ENCODE measurements at places on chromosomes 3 and 15.

DNA sequence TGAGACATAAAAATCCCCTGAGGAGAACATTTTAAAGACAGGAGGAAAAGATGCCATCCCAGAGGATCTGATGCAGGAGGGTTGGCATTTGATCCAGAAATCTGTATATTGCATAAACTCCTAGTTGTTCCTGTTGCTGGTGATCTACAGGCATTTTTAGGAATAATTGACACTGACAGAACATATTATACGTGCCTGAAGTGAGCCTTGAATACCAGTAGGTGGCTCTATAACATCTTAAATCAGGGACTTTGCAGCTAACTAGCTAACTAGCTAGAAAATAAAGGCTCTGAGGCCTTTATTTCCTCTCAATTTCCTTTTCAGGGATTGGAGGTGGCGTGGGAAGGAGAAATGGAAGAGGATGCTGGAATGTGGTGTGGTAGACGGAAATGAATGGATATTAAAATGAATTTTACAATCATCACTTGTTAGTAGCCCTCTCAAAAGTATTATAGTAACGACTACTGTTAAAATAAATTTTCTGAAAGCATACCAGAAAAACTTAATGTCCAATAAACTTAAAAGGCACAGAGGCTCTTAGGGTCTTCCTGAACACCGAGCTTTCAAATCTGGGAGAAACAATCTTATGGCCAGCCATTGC lies 73.8 kb upstream of the ZBED2 start:
- DNase-seq = no peak

- DNase-seq = no peak
Observed at GRCh38 chr3:34727700-34728099, 911.6 kb upstream of the ARPP21 start.

- no peak for DNase-seq
Observed at GRCh38 chr15:81419332-81419943, 45.4 kb upstream of the TMC3 start.

DNA sequence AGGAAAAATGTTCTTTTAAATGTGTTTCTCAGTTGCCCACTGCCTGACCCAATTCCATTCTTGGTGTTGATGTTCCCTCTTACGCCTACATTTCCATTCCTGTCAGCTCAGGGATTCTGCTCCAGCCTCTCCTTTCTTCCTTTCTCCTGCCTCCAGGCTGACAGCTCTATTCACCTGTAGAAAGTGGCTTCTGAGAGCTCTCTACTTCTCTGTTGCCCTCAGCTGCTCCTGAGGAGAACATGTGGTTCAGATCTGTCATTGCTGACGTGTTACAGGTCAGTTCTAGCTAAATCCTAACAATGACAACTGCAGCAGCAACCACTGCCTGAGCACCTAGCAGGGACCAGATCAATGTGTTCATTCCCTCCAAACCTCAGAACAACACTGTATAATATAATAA lies 144.9 kb upstream of the PLAAT1 start:
- DNase-seq = no peak

DNA sequence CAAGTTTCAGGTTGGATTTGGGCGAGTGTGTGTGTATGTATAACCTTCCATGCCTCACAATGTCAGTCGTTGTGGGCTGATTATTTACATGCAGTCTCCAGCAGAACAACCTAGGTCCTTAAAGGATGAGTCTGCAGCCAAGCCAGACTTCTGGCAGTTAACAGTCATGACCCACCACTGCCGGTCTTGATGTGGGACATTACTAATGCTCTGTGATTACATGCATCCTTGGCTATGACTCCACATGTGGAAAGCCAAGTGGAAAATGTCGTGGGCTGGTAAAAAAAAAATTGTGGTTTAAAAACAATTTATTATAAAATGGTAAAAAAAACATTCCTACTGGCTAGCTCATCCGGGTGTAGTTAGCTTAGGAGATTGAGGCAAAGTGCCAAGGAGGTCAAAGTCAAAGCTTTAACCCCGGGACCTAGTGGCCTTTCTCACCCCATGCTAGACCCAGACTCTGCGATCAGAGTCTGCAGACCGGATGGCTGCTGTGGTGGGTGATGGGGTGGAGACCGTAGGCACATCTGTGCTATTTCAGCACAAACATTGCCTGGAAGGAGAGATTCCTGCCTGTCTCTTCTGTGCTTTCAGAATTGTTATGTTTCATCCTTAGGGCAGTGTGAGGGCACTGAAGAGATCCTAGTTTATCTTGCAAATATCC lies 6.8 kb downstream of the RARRES1 start:
- no peak for DNase-seq

DNA sequence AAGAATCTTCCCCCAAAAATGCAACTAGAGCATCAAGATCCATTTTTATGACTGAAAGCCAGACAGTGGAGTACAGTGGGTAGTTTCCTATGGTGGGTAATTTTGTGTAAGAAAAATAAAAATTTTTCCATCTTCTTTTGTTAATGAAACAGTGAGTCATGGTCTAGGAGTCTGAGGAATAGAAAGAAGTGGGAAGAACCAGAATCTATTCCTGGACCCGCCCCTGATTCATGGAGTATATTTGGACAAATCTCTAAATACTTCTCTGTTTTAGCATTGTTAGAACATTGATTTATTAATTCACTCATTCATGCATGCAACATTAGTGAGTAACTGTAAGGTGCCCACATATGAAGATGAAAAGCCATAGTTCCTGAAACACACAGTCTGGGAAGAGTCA lies 304.5 kb upstream of the GPR149 start:
- no peak for DNase-seq

GRCh38 chr3:172129498-172129849 lies 90.1 kb downstream of the FNDC3B start:
- no peak for DNase-seq

- no peak for DNase-seq
Observed at GRCh38 chr3:162122405-162122804, 625.8 kb downstream of the OTOL1 start.

DNA sequence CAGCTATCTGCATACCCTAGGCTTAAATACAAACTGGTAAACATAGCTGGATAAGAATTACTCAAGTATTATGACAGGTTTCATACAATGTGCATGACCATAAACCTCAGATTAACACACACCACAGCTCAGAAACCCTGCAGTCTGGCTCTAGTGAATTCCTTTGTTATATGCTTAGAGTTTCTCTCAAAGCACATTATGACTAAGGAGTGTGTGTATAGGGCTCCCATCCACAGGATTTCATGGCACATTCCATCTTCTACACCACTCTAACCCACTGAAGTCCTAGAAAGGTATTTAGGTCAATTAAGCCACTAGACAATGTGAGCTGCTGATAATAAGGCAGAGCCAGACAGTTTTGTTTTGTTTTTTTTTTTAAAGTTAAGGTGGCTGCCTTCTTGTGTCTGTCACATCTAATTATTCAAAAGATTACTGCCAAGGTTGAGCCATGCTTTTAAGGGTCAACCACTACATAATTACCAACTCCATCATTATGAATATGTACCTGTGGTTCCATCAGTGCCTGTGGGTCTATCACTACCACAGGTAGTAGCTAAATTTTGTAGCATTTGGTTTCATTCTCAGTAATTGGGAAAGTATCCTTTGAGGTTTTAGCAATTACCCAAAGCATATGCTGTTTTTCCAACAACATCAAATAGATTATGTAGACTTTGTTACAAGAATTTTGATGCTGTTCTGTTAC lies 107.0 kb downstream of the ALCAM start:
- DNase-seq = no peak

- peak; percentile 18 for DNase-seq
Observed at GRCh38 chr3:16841904-16842271, 42.9 kb upstream of the PLCL2 start.

GRCh38 chr15:76150513-76150912 lies 90.7 kb downstream of the TMEM266 start:
- DNase-seq = no peak

Data from stimulated activated CD4-positive, alpha-beta T cell treated with anti-CD3 and anti-CD28 coated beads, Interleukin-4, amount 100 ng/mL, for 48 hours (primary cell).